ENCODE measurements at places on chromosomes 5 and 9. TPM values are rescaled to one million over a fixed set of nuclear protein-coding genes. Genes with fewer than 3 reads are reported as not detected.

The OR1J2 gene
- total RNA-seq: not detected

The ACOT12 gene
- total RNA-seq: not detected

The ASS1 gene
- total RNA-seq: 111 TPM

The TRIM14 gene
- 8.0 TPM for total RNA-seq

The ANXA2R gene
- 1.2 TPM for total RNA-seq

The ST8SIA4 gene
- 20.9 TPM for total RNA-seq

The RACK1 gene
- total RNA-seq: 2,845 TPM

Data from smooth muscle cell of the umbilical artery (primary cell).